ENCODE measurements at places on chromosomes 11 and 22.
A peak's percentile ranks its signal among the peaks of the same experiment; 100 is the strongest.

DNA sequence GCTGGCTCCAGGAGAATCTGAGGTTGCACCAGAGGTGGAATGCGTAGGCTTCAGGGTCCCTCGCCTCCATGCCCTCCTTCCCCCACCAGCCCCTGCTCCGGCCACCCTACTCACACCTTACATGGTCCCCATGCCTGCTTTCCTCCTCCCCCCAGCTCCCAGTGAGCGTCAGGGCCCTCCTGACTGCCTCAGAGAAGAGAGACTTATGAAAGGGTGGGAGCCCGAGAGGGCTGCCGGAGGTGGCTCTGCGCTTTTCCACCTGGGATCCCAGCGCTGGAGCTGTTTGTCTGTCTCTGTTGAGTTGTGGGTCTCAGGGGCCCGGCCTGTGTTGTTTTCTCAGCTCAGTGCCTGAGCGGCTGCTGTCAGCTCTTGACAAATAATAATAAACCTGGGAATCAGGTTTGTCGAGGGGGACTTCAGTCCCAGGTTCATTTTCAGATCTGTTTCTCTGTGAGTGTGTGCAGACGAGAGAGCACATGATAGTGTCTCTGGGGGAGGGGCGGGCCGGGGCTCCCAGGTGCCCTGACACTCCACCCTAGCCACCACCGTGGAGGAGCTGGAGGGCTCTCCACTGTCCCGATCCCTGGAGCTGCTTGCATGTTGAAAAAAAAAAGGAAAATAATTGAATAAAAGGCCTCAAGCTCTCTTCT is 153.7 kb downstream of the FEZ1 start:
- DNase-seq, result no peak

- no peak for DNase-seq
Observed at GRCh38 chr22:50251477-50252081, 514 bp upstream of the HDAC10 start.

DNA sequence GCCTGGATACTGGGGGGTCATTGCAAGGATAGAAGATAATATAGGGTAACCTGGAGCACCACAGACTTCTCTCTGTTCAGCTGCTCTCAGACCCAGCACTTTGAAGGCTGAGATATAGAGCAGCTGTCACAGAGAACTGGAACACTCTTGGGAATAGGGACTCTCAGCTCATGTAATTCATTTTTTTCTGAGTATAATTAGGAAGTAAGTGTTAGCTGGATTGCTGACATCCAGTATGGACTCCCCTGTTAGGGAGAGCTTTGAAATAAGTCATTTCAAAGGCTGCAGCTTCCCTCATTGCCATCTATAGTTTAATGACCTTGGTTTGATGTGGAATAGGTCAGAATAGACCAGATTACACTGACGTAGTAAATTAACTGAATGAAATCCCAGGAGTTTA is 120.8 kb upstream of the POU2AF2 start:
- no peak for DNase-seq

- no peak for DNase-seq
Observed at GRCh38 chr11:134596404-134596803, 184.4 kb upstream of the B3GAT1 start.

DNA sequence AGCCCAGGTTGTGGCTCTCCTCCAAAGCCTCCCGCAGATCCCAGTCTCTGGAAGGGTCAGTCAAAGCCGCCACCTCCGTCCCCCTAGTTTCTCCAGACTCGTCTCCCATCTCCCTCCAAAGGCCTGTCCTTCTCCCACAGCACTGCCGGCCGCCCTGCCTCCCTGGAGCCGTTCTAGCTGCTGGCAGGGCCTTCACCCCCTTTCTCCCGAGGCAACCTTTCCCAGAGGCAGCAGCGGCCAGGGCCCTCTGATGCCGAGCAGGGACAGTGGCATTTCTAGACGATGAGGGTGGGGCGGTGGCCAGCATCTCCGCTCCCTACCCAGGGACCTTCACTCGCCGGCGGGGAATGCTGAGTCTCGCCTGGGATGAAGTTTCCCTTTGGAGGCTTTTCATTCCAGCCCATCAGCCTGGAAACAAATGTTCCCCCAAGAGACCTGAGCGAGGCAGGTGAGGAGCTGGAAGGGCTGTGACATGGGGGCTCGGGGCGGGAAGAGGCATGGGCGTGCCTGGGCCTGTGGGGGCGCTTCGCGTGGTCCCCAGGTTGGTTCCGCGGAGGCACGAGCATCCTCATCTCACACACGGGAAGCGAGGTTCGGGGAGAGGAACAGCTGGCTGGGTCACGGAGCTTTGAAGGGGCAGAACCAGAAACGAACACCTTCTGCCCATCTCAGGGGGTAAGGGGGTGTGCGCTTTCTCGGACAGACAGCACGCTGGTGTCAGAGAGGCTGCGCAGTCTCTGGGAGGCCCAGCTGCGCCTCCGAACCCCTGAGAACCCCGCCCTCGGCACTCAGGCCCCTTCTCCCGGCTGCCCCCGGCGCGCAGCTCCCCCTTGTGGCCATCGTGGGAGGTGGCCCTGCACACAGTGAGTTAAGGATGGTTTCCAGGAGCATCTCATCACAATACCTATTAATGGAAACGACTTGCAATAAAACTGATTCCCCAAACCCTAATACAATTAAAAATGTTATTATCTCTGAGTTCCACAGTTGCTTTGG is 18.1 kb upstream of the KLHL35 start:
- no peak for DNase-seq

GRCh38 chr11:83070044-83070701 is 1.5 kb downstream of the RAB30 start:
- peak; percentile 72 for DNase-seq

DNA sequence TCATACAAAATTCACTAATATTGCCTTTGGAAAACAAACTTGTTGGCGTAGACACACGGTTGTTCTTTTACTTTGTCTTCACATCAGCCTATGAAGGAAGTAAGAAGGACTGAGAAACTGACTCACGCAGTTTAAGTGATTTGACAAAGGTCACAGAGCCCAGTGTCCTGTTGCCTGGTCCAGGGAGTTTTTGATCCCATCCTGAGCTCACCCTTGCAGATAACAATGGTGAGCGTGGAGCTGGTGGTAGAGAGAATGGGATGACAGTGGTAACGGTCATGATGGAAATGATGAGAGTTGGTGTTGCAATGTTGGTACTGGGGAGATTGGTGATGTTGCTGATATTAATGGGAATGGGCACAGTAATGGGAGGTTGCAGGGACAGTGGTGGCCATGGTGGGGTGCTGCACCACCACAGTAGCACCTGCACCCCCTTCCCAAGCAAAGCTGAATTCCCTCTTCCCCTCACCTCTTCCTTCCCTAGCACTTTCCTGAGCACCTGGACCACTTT is 22.0 kb downstream of the CREB3L1 start:
- no peak for DNase-seq

DNA sequence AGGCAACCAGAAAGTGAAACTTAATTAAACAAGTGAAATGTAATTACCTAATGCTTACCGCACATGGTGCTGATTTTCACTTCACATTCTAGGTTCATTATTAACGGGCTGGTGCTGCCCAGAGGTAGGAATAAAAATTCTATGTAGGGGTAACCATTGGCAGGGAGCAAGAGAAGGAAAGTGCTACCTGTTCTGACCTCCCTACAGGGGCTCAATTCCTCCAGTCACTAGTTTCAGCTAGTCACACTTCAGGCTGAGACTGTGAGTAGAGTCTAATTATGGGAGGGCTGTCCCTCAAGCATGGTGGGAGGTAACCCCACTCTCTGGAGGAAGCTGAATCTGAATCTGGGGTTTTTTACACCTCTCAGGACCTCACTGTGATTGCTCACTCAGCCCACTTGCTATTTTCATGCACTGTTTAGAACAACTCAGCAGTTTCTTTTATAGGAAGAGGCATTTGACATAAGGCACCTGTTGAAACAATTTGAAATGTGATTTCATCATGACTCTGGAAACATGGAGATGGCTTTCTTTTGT is 75.4 kb downstream of the MAML2 start:
- peak; percentile 18 for DNase-seq

Measured in choroid plexus epithelial cell (primary cell).